AG04450 (cell line): ENCODE measurements at places on chromosomes 2 and 18.

GRCh38 chr18:8696749-8697211 is 8.6 kb upstream of the MTCL1 start:
- DNase-seq: no peak

DNA sequence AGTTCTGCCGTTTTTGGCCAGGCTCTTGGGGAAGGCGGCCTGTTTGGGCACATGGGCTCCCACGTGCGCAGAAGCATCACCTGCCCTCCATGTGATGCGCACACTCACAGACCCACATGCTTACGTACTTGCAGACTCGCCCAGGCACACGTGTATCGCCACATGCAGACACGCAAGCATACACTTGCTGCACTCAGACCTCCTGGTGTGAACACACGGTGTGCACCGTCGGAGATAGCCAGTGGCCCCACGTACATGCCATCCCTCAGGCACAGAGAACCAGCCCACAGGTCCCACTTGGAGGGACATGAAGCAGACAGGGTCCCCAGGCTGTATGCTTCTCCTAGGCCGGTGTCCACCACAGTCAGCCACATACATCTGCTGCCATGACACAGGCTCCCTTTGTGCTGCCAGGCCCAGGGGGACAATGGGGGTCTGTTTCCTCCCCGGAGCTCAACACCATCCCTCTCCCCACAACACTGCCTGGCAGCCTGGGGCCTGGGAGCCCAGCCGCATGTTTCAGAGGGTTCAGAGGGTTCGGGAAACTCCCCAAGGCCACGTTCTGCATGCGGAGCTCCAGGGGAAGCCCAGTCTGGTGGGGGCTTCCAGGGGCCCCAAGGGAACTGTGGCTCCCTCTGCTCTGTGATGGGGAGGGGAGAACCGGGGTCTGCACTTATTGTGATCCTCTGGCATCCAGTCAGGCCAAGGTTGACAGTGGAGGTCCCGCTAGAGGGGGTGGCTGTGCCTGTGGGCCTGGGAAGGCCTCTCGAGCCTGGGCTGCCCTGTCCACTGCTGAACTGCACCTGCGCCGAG is 208.1 kb upstream of the HAAO start:
- DNase-seq: no peak

GRCh38 chr2:226057914-226058313 is 658.4 kb downstream of the NYAP2 start:
- DNase-seq: no peak

DNA sequence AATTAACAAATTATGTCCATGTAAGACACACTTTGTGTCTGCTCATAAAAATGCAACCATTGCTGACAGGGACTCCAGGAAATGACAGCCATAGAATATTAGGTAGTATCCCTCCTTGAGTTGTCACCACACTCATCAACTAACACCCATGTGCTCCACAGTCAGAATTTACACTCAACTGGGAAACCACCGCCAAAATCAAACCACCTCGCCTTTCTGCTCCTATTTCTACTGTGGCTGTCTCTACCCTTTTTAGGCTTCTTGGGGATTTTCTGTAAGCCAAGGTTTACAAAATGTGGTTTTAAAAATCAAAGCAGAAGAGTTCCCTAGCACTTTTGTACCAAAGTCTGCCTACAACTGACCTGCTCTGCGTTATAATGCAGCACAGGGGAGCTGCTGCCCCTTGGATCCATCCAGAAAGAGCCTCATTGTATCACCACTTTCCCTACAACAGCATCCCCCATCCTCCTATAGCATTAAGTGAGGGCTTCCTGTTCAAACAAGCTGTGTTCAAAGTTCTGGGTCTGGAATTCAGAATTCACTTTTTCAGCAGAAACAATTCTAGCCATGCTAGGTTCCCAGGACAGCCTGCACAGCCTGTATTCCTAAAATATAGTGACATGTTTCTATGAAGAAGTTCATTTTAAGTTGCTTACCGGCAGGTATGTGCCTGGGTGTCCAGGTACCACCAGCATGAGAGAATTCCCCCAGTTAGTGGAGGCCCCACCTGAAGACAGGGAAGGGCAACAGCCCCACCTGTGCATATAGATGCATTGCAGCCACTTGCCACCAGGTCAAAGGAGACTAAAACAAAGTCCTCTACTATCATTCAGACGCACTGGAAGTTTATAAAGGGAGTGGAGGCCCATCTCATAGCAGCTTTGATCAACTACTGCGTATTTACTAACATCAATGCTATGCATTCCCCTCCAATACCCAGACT is 104.3 kb downstream of the MYO5B start:
- DNase-seq: no peak

DNA sequence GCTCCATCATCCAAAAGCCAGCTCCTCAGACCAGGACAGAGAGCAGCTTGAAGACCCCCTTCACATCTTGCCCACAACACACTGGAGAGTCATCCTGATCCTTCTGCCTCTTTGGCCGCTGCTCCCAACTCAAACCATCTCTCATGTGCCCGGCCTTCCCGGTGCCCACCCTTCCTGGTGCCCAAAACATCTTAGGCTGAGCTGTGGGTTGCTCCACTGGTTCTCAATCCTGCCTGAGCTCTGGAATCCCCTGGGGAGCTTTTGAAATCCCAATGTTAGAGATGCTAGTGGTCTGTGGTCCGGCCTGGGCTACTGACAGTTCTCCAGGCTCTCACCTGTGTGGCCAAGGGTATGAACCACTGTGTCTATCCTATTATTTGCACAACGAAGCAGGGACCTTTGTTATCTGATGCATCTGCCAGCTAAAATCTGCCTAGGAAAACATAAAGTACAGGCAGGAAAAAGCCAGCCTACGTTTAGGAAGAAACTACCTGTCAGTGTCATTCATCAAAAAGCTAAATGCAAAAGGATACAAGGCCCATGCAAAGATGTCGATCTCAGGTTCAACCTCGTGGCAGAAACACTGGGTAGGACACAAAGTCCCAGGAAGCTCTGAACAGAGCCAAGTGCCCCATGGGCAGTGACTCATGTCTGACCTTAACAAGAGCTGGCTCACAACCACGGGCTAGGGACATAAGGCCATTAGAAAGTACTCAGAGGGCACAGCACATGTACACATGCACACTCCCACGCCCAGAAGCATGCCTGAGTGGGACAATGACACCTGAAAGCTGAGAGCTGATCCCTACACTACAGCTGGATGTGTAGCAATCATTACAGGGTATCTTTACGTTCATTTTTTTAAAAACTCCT is 30.8 kb downstream of the TBC1D8 start:
- DNase-seq: no peak

DNA sequence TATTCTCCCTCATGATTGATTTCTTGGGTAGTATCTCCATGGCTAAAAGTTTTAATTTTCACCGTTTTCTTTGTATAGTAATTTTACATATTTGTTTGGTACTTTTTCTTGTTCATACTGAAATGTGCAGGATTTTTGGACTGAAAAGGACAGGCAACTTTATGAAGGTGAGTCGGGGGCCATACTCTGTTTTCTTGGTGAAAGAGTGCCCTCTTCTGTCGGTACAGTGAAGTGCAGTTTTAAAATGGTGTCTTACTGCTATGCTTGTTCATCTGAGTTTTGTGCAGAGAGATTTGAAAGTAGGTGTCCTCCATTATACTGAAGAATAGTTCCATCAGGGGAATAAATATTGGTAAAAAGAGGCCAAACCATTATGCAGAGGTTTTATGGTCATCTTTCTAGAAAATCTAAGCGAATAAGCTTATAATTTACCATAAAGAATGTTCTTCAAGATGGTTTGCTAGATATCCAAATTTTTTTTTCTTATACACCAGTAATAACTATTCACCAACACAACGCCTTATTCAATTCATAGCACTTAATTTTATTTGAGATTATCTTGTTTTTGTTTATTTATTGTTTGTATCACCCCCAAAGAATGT is 8.7 kb upstream of the SERPINB13 start:
- no peak for DNase-seq

- no peak for DNase-seq
These were observed 259.4 kb downstream of the GBX2 start for GRCh38 chr2:235908826-235909225.

DNA sequence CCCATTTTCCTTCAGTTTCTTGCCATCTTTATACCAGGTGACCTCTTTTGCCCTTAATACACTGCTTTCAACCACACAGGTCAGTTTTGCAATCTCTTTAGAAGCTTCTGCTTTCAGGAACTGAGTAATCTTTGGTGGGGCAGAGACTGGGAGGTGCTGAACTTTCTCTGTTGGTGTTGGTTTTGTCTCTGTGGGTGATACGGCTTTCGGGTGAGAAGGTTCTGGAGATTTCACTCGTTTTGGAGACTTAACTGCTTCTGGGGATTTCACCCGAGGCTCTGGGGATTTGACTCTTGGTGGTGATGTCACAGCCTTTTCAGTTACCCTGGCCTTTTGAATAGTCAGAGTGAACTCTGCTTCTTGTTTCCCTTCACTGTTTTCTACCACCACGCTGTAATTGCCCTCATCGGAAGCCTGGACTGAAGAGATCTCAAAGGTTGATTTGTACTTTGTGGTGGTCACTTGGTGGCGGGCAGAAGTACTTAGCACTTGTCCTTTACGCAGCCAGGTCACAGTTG is 50.4 kb downstream of the PLEKHA3 start:
- no peak for DNase-seq

- DNase-seq: no peak
These were observed 1118.8 kb upstream of the ZEB2 start for GRCh38 chr2:145638675-145639074.

GRCh38 chr2:16653083-16653375 is 12.6 kb downstream of the CYRIA start:
- DNase-seq: no peak

- no peak for DNase-seq
These were observed 331.7 kb downstream of the GBX2 start for GRCh38 chr2:235836491-235836911.

DNA sequence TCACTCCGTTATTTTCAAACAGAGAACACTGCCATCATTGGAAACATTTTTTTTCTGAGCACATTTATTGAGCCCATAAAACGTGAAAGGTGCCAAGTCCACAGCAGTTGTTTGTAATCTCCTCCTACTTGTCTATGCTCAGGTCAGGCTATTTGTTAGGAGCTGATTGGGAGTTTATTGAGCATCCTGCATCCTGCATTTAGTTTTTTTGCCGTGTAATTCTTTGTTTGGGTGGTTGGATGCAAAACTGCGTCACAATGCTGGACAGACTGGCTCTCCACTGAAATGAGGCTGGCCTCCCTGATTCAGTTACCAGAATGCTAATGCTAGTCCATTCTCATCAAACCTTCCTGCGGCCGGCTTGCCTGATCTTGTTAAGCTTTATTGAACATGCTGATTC is 71.4 kb downstream of the RAPGEF4 start:
- DNase-seq: no peak

DNA sequence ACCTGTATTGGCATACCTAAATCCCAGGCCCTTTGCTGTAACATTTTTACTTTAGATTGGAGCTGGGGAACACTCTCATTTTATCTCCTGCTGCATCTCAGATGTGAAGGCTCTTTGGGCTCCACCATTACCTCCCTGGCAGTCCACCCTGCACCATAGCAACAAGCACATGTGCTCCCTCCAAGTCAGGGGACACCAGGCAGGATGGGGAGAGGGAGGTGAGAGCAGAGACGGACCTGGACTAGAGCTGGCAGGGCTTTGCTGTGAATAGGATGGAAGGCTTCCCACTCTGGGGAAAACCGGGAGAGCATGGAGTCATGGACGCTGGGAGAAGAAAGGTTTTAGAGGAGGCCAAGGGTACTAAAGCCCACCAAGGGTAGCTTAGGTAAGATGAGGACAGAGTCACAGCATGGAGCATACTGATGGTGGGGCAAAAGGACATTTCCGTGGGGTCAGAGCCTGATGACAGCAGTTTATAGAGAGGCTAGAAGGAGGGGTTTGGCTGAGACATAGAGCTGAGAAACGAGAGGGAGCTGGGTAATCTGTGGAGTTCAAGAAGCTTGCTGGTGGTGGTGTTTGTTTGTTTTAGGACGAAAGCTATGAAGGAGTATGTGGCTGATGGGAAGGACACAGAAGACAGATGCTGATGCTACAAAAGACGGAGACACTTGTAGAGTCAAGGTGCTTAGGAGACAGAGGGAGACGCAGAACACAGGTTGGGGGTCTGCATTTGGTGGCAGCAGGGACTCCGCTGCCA is 134.8 kb downstream of the COL6A3 start:
- DNase-seq: no peak

GRCh38 chr2:238240757-238241711 is 1.2 kb upstream of the HES6 start:
- DNase-seq: no peak

GRCh38 chr18:61199171-61199848 is 133.9 kb upstream of the CDH20 start:
- DNase-seq: no peak

GRCh38 chr18:77677536-77677935 is 427.9 kb downstream of the GALR1 start:
- DNase-seq: no peak

- DNase-seq: no peak
These were observed 12.7 kb upstream of the CREG2 start for GRCh38 chr2:101400048-101400447.

- DNase-seq: no peak
These were observed 45.4 kb downstream of the RASGRP3 start for GRCh38 chr2:33521791-33522281.

- DNase-seq: no peak
These were observed 121.6 kb downstream of the NFATC1 start for GRCh38 chr18:79517341-79517740.

DNA sequence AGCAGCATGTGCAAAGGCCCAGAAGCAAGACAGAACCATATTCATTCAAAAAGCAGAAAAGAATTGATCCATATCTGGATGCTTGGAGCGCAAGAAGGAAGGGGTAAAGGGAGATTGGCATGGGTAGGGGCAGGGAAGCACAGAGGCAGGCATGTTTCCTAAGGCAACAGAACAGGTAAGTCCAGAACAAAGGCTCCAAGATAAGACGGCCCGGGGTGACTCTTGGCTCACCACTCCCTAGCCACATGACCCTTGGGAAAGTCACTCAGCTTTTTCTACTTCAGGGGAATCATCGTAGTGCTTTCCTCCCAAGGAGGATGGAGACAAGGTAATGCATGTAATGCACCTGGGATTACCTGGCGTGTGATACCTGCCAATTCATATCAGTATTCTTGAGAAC is 37.7 kb upstream of the ST3GAL5 start:
- DNase-seq: no peak

GRCh38 chr2:176193048-176193447 is 4.6 kb downstream of the HOXD1 start:
- DNase-seq: no peak

- no peak for DNase-seq
These were observed 47.9 kb upstream of the CCDC150 start for GRCh38 chr2:196591621-196592022.

- DNase-seq: no peak
These were observed 109.3 kb downstream of the ANTXR1 start for GRCh38 chr2:69122271-69122670.

GRCh38 chr18:44556296-44556695 is 124.4 kb upstream of the SETBP1 start:
- no peak for DNase-seq

DNA sequence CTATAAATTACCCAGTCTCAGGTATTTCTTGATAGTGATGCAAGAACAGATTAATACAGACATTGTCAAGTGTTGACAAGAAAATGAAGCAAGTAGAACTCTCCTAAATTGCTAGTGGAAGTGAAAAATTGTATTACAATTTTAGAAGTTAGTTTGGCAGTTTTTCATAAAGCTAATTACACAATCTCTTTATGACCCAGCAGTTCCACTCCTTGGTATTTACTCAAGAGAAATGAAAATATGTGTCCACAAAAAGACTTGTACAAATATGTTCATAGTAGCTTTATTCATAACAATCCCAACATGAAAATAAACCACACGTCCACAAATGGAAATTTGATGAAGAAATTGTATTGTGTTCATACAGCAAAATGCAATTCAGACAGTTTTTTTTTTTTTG is 49.4 kb downstream of the PDE1A start:
- DNase-seq: no peak

- no peak for DNase-seq
These were observed 89.7 kb upstream of the TTC39C start for GRCh38 chr18:23924813-23925212.
